ENCODE measurements at places on chromosomes 5 and 9.
A peak's percentile ranks its signal among the peaks of the same experiment; 100 is the strongest.

- peak; percentile 9 for DNase-seq
Observed at GRCh38 chr9:15430920-15431844, 8.5 kb downstream of the SNAPC3 start.

DNA sequence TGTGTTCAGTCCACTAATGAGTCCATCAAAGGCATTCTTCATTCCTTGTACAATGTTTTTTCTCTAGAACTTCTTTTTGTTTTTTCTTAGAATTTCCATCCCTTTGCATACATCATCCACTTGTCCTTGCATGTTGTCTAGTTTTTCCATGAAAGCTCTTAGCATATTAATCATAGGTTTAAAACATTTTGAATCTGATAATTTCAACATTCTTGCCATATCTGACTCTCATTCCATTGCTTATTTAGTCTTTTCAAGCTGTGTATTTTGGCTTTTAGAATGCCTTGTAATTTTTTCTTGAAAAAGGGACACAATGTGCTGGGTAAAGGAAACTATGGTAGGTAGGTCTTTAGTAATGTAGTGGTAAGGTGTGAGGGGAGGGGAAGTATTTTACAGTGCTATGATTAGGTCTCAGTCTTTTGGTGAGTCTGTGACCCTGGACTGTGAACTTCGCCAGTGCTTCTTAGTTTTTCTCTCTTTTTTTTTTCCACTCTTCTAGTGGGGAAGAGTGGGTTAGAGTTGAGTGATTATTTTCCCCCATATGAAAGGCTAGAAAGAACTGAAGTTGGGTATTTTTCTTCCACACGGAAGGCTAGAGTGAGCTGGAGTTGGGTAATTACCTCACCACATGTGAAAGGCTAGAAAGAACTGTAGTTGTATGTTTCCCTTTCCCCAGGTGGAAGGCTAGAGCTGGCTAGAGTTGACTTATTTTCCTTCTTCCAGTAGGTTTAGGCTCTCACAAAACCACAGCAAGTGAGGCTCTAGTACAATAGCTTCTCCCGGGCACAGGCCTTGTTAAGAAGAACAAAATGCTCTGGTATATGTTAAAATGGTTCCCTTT, 172.1 kb downstream of the SNX18 start:
- DNase-seq, result no peak

DNA sequence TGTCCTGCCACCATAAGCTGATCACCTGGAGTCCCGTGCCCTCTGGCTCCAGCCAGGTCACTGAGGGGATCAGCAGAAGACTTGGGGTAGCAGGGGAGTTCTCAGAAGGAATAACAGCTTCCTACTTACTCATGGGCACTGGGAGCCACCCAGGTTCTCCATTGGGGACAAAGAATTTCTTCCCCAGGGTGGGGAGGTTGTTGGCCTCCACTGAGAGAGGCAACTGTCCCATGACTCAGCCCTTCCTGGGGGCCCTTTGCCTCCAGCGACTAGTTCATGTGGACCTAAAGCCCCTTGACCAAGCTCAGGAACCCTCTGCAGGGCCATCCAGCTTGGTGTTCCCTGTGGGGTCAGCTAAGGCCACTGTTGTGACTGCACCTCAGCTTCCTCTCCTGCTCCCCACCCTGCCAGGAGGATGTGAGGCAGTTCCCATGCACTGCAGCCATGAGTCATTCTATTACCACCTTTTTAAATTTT, 175.0 kb downstream of the AUH start:
- DNase-seq, result peak; percentile 67

DNA sequence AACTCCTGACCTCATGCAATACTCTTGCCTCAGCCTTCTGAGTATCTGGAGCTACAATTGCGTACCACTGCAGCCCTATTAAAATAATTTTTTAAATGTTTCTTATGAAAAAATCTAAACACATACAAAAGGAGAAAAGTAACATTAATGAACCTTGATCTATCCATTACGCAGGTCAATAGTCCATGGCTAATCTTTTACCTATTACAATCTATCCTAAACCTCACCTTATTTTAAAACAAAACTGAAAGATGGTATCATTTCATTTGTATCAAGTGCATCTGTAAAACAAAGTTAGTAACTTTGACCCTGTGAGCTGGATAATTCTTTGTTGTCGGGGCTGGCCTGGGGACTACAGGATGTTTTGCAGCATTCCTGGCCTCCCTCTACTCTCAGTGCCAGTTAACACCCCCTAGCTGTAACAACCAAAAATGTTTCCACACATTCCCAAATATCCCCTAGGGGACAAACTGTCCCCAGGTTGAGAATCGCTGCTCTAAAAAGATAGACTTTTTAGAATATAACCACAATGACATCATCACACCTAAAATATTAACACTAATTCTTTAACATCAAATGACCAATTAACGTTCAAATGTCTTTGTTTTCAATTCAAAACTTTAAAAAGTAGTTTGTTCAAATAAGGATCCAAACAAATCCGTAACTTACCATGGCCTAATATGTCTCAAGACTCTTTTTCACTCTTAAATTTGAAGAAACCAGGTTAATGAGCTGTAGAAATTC, 54.8 kb downstream of the RNF38 start:
- no peak for DNase-seq

DNA sequence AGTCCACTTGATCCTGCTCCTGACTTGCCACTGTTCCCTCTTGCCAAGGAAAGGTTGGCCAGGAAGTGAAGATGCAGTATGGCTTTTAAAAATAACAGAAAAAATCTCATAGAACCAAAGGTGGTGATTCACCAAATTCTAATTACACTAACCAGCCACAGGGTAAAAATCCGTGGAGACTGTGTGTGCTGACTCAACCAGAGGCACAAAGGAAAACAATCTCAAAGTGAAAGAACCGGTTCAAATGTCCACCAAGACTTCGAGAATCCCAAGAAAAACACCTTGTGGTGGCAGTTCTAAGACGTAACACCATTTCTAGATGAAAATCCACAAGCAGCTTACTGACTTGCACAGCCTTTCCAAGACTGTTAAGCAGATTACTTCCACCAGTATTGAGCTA, 279.1 kb downstream of the TLE1 start:
- peak; percentile 89 for DNase-seq

- DNase-seq, result no peak
Observed at GRCh38 chr9:21015995-21016394, 15.4 kb downstream of the HACD4 start.

DNA sequence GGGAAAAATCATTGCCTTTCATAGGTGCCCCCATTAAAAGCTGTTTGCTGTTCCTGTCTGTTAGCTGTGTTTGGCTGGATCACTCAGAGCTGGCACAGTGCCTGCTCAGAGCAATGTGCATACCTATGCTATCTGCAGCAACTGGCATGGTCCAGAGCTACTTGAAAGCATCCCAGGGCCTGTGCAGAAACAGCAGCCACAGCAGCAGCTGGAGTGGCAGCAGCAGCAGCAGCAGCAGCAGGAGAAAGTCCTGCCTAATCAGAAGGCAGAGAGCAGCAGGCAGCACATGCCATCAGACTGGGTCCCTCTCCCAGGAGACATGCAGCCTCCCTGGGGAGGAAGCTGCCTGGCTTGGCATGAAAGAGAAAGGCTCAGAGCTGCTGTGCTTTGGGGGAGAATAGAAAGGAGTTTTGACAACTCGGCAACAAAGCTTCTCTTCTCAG, 243.8 kb upstream of the WWC1 start:
- DNase-seq, result no peak

GRCh38 chr5:60497706-60498500, 202.1 kb downstream of the DEPDC1B start:
- peak; percentile 10 for DNase-seq

DNA sequence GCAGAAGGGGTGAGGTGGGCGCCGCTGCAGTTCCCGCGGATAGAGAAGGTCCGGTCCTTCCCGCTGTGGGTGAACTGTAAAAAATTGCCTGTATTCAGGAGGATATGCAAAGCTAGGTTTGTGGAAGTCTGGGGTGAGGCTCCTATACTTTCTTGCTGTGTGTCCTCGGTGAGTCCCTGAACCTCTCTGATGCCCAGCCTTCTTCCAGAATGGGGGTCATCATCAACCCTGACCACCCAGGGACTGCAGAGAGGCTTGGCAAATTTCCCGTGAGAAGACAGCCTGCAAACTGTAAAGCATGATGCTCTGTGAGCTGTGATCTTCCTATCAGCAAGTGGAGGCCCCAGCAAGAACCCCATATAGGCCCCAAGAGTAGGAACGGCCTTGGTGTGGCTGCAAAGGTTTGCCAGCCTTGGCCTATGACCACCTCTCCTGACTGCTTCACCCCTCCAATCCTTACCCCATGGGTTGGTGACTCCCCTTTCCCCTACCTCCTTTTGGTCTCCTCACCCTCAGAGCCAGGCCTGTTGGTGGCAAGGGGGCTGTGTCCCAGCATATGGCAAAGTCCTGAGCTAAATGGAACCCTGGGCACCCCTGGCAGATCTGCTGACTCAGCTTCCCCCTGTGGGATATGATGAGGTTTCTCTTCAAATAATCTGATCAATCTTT, 760 bp downstream of the ALDH1B1 start:
- DNase-seq, result no peak

DNA sequence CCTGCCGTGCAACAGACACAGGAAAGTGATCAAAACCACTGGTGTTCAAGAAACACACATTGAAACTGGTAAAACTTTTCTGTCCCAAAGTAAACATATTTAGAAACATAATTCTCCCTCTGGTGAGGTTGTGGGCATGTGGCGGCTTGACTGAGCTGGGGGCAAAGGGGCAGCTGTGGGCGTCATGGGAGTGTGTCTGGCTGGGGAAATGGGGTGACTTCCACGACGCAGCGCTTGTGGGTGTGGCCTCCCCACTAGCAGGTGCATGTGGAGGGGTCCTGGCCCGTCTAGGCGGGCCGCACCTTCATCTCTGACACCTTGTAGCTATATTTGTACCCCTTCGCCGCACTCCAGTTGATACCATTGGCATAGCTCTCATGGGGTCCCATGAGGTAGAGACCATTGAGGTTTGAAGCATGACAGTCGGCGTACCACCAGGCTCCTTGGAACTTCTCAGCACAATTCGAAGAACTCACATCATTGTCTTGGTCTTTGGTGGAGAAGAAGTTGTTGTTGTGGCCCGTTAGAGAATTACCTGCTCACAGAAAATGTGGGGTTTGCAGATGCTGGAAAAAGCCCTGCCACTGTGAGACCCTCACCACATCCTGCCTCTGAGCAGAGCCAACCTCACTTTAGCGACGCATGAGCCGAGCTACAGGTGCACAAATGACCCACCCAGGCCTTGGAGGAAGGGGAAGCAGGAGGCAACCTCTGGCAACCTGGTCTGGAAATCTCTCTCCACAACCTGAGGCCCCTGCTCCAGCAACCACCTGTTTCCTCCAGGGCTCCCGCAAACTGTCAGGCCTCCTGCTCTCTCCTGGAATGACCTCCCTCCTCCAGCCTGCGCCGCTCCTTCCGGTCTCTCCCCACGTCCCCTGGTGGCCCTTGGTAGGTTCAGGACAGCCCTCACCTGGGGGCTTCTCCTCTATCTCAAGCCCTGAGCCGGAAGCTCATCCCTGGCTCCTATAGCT, 7.9 kb downstream of the FCN1 start:
- no peak for DNase-seq
